T-helper 9 cell (primary cell): ENCODE measurements at places on chromosomes 3 and 15.

GRCh38 chr3:86785386-86785785 lies 205.6 kb downstream of the VGLL3 start:
- no peak for DNase-seq

DNA sequence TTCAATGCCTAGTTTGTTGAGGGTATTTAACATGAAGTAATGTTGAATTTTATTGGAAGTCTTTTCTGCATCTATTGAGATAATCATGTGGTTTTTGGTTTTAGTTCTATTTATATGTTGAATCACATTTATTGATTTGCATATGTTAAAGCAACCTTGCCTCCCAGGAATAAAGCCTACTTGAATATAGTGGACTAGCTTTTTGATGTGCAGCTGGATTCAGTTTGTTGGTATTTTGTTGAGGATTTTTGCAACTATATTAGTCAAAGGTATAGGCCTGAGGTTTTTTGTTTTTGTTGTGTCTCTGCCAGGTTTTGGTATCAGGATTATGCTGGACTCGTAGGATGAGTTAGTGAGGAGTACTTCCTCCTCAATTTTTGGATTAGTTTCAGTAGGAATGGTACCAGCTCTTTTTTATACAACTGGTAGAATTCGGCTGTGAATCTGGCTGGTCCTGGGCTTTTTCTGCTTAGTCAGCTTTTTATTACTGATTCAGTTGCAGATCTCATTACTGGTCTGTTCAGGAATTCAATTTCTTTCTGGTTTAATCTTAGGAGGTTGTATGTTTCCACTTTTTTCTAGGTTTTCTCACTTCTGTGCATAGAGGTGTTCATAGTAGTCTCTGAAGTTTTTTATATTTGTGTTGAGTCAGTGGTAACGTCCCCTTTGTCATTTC lies 209.8 kb upstream of the RBMS3 start:
- no peak for DNase-seq

- no peak for DNase-seq
Observed at GRCh38 chr15:52326756-52327155, 31.2 kb upstream of the MYO5C start.

- no peak for DNase-seq
Observed at GRCh38 chr3:134353831-134354611, 20.2 kb downstream of the AMOTL2 start.

DNA sequence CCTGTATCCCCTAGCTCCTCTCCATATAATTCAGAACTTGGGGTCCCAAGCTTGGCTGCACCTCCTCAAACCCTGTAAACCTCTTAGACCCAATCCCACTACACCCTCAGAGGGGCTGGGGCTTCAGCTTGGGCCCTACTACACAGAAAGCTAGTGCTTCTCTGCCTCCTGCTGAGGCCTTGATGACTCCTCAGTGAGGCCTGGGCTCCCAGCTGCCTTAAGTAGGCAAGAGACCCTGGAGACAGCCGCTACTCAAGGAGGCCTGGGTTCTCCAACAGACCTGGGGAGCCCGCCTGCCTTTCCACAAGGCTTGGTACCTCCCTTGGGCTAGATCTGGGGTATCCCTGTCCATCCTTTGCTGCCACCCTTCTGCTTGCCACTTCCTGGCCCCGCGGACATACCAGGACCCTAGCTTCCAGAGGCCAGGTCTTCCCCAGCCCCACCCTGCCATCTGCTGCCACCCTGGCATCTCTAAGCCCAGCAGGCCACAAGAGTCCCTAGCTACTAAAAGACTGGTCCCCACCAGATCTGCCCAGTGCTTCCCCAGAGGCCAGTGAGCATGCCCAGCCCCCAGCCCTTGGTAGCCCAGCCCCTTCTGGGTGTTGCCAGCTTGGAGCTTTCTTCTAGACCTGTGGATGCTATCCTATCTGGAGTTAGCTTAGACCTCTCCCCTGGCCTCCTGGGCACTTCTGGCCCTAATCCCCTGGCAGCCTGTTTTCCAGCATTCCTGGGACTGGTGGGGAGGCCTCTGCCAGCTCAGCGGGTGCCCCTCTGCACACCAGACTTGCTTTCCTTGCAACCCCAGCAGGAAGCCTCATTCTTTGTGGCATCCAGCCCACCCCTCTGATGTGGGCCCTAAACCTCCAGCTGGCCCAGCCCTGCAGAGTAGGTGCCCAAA lies 13.7 kb downstream of the C15orf39 start:
- no peak for DNase-seq

DNA sequence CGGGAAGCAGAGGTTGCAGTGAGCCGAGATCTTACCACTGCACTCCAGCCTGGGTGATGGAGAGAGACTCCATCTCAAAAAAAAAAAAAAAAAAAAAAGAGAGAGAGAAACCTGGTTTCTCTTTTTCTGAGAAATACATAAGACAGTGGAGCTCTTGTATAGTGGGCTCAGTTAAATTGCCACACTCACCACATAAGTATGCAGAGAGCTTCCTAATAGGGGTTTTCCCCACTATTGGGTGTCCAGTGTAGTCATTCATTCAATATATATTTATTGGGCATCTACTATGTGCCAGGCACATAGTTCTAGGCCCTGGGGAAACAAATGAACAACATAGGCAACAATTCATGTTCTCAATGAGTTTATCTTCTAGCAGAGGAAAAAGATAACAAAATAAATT lies 48.9 kb upstream of the FMN1 start:
- DNase-seq = no peak

- no peak for DNase-seq
Observed at GRCh38 chr15:71444032-71444810, 328.9 kb downstream of the THSD4 start.
